Heart right ventricle (tissue), 16 donors: ENCODE measurements at places on chromosomes 13 and 19. TPM values are rescaled to one million over a fixed set of nuclear protein-coding genes. Genes with fewer than 3 reads are reported as not detected.
A peak's percentile ranks its signal among the peaks of the same experiment; 100 is the strongest.

- no peaks in the 10 kb centered on the region for H3K4me1 ChIP-seq
- H3K27me3 ChIP-seq = no peaks in the 10 kb centered on the region
- no peak overlapping the region for H3K27ac ChIP-seq
These were observed 205.5 kb upstream of the SOX21 start for GRCh38 chr13:94917824-94918223.

DNA sequence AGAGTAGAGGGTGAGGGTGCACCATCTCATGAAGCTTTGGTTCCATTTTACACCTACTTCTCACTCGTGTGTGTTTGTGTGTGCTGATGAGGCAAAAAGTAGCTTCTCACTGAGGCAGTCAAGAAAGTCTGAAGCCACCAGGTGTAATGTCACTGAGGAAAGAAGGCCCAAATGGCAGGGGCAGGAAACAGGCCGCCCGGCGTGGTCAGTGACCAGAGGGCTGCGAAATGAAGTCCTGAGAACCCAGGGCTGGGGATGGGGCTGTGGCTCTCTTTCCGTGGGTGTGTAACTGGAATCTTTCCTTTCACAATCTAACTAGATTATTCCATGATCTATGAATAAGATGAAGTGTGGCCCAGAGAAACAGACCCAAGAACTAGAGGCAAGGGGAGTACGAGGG lies 25.5 kb upstream of the TFDP1 start:
- no peak overlapping the region for H3K4me3 ChIP-seq
- no peak overlapping the region for H3K27ac ChIP-seq
- H3K36me3 ChIP-seq = no peaks in the 10 kb centered on the region
- H3K27me3 ChIP-seq = no peaks in the 10 kb centered on the region

GRCh38 chr19:47267350-47267759 lies 7.3 kb upstream of the INAFM1 start:
- H3K27ac ChIP-seq = no peak overlapping the region
- no peak overlapping the region for H3K4me3 ChIP-seq
- no peaks in the 10 kb centered on the region for H3K27me3 ChIP-seq
- DNase-seq = no peak
- peaks cover 2% of the 10 kb centered on the region for H3K4me1 ChIP-seq

GRCh38 chr19:11550265-11550664 lies 8.8 kb downstream of the ELOF1 start:
- no peak overlapping the region for H3K4me3 ChIP-seq
- H3K4me1 ChIP-seq = peaks cover under 1% of the 10 kb centered on the region
- no peak for DNase-seq
- H3K36me3 ChIP-seq = no peaks in the 10 kb centered on the region

DNA sequence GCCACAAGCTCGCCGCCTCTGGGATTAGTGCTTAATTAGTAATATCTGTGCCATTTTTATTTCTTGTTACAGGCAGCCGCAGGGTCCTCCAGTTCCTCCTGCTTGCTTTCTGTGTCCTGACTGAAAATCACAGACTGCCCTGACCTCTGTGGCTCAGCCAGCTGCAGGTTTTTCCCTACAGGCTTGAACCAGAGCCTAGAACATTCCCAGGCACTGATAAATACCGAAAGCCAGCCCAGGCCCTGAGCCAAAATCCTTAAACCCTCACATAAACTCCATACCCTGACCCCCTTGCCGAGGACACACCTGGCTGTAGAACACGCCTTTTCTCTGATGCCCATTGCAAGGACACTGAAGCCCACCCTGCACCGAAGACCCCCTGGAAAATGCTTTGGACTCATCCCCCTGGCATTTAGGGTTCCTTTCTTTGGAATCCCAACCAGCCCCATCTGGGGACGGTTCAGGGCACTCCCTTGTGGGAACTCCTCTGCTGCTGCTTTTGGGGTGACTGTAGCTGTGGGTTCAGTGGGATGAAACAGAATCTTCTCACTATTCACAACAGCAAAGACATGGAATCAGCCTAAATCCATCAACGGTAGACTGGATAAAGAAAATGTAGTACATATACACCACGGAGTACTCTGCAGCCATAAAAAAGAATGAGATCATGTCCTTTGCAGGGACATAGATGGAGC lies 15.5 kb downstream of the DPP9 start:
- H3K4me3 ChIP-seq = no peak overlapping the region
- peaks cover 85% of the 10 kb centered on the region for H3K36me3 ChIP-seq
- H3K4me1 ChIP-seq = peaks cover 46% of the 10 kb centered on the region
- H3K27ac ChIP-seq = peak overlapping the region; percentile 56
- peak; percentile 61 for DNase-seq

DNA sequence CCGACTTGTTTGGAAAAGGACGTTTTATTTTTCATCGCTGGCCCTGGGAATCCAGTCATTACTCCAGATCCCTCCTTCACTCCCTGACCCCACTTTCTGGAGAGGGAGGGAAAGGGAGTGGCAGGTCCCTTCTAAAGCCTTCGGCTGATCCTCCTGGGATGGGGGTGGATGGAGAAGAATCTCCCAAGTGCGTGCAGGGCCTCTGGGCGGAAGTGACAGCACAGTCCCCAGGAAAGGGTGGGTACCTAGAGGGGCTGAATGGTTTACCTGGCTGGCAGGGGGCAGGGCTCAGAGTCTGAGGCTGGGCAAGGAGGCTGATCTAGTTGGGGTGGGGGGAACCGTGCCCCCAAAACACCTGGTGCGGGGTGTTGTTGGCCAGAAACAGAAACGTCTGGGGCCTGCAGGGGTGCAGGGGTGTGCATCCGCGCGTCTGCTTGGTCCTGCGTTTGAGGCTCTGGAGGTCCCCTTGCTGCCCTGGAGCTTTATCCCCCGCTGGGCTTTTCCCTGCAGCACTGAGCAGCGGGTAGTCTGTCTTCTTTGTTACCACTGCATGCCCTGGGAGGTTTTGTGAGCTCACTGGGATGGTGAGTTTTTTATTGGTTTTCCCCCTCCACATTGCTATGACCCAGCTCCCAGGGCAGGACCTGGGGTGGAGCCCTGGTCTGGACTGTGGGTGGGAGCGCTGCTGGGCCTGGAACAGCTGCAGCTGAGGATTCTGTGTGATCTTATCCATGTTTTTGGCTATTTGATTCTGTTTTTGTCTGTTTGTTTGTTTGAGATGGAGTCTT lies 3.0 kb upstream of the ZNF628 start:
- no peaks in the 10 kb centered on the region for H3K36me3 ChIP-seq
- no peak overlapping the region for H3K27ac ChIP-seq
- H3K27me3 ChIP-seq = no peaks in the 10 kb centered on the region
- no peak overlapping the region for H3K4me3 ChIP-seq

GRCh38 chr19:2032296-2032941 lies 16.9 kb upstream of the BTBD2 start:
- DNase-seq = peak; percentile 94
- peak overlapping the region; percentile 2 for H3K4me3 ChIP-seq
- no peaks in the 10 kb centered on the region for H3K27me3 ChIP-seq
- peaks cover 27% of the 10 kb centered on the region for H3K4me1 ChIP-seq
- peak overlapping the region; percentile 96 for H3K27ac ChIP-seq

The SCGB2B2 gene
- 0.69 TPM for total RNA-seq

The ADGRE2 gene
- 0.68 TPM for total RNA-seq

The RNF225 gene
- total RNA-seq = not detected

The BEST2 gene
- total RNA-seq = not detected

The NFIX gene
- 151 TPM for total RNA-seq

The PTPRH gene
- 7.5 TPM for total RNA-seq

The FLT1 gene
- total RNA-seq = 42.5 TPM

The IL12RB1 gene
- 5.4 TPM for total RNA-seq

The MED16 gene
- total RNA-seq = 17.6 TPM
